ENCODE measurements at places on chromosomes 13 and 19.

DNA sequence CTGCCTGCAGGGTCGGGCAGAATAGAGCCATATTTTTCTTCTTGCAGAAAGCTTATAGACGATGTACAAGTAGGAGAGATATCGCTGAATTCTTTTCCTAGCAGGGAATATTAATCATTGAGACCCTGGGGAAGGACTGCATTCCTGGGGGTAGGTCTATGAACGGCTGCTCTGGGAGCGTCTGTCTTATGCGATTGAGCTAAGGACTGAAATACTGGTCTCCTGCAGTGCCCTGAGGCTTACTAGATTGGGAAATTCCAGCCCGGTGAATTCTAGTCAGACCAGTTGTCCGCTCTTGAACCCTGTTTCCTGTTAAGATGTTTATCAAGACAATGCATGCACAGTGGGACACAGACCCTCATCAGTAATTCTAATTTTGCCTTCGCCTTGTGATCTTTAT is 59.8 kb upstream of the UBAC2 start:
- DNase-seq: no peak

GRCh38 chr19:30923621-30924020 is 425.6 kb downstream of the TSHZ3 start:
- no peak for DNase-seq

- no peak for DNase-seq
These were observed 502.3 kb downstream of the KCTD12 start for GRCh38 chr13:76383676-76384461.

DNA sequence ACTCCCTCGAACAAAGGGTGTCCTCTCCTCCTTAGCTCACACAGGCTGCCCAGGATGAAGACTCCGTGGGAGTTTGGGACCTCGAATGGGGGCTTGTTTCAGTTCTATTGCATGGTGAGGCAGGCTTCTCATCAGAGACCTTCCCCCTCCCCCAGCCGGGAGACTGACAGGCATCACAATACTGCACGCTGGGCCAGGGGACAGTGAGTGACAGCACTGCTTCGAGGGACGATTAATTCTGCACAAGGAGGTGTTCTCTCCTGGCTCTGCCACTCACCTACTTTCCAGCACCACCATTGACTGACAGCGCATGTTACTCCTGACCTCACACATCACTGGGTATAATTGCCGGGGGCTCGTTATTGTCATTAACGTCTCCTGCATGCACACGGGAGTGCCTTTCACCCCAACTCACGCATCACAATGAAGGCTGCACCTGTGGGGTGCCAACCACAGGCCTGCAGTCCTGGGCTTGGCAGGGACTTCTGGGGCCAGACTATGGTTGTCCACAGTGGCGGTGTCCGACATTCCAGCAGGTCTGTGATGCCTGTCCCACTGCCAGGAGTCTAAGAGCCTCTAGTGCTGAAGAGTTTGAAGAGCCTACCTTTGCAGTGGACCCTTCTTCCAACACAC is 412.2 kb upstream of the TSHZ3 start:
- no peak for DNase-seq

Measured in activated T-cell treated with anti-CD3 and anti-CD28 coated beads, Interleukin-2, amount 50 U/mL, for 24 hours (primary cell).